Central memory CD4-positive, alpha-beta T cell (primary cell): ENCODE measurements at places on chromosomes 4 and X.

GRCh38 chrX:115988825-115989224 lies 181.7 kb upstream of the AGTR2 start:
- DNase-seq: no peak

DNA sequence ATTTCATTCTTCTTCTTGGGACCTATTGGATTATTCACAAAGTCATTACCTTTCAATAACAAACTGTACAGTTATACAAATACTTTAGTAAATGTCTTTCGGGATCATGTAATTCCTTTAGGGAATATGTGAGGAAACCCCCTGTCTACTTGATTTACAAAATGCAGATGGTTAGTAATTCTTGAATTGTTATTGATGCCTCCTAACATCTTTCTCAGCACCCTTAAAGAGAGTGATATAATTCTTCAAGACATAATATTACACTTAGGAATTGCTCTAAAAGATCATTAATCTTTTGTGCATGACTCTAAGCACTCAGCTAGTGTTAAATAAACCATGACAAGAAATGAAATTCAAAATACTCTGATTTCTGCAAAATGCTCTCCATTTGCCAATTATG lies 988.1 kb upstream of the HS3ST1 start:
- DNase-seq: no peak

GRCh38 chr4:139734201-139734874 lies 68.7 kb downstream of the MGST2 start:
- DNase-seq: no peak

DNA sequence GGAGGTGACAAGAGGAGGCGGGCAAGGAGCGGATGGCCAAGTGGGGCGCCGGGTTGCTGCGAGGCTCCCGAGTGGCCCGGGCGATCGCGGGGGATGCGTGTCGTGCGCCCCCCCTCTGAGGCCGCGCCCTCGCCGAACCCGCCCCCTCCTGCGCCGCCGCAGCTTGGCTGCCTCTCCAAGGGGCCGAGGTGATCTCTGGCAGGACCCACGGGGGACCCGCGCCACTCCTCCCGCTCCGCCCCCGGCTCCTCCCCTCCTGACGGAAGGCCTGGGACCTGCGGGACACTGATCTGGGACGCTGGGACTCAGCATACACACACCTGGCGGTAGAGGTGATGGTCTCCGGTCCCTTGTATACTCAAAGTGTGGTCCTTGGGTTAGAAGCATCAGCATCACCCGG lies 21.9 kb upstream of the FAM47C start:
- no peak for DNase-seq

DNA sequence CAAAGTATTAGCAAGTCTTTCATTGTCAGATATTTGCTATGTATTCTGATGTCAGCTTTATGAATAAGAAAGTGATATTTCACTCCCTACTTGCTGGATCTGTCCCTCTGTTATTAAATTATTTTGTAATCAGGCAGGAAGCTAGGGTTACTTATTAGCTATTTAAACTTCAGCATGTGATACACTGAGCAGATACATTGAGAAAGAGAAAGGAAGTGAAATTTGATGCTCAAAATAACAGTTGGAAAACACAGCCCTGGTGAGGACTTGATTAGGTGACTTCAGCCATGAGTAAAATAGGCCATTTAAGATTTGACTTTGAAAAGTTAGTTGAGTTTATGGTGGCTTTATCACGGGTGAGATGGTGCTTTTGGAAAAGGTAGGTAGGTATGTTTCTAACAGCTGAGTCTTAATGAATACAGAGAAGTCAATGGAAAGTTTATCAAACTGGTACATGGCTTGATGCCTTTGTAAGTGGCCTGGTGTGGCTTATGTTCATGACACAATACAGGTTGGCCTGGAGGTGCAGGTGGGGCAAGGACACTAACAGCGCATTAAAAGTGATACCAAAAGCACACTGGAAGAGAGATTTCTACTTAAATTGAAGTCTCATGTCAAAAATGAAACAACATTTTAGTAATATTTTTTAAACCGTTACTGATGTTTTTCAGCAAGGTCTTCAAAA lies 321.2 kb upstream of the SPOCK3 start:
- DNase-seq: no peak

DNA sequence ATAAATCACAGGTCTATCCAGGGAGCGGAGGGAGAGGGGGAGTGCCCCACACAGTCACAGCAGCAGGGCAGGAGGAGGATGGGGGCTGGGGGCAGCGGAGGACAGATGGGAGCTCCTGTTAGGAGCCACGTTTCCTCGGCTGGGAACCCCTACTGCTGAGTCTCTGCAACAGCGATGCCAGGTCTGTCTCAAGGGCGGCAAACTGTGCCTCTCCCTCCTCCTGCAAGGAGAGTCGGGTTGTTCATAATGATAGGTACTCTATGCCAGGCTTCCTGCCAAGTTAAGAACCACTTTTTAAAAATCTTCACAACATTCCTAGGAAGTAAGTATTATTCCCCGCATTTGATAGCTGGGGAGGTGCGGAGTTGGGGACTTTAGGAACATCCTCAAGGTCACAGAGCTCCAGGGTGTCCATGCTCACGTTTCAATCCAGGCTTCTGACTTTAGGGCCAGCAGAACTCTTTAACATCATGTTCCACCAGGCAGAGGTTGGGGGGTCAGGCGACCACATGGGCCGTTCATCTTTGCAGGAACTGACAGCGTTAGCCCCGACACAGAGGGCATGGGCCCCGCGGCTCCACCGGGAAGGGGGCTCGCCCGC lies 98.3 kb upstream of the MAML3 start:
- no peak for DNase-seq

DNA sequence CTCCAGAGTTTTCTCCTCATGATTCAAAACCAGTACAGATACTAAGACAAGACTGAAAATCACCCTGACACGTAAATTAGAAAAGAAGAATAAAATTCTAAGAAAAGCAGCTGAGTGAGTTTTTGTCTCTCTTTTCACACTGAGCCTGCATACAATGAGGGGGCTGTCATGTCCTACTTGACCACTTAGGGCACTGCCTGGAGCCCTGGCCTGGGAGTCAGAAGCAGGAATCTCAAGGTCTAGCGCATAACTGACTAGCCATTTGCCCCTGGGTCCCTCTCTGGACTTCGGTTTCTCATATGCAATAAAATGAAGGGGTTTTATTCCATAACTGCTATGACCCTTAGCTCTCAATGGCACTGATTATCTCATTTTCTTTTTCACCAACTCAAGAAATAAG lies 36.7 kb upstream of the SLC25A4 start:
- no peak for DNase-seq

- no peak for DNase-seq
Measured at GRCh38 chr4:173214661-173215060, 46.0 kb downstream of the GALNT7 start.

GRCh38 chr4:136644279-136644678 lies 888.0 kb downstream of the PCDH18 start:
- no peak for DNase-seq

DNA sequence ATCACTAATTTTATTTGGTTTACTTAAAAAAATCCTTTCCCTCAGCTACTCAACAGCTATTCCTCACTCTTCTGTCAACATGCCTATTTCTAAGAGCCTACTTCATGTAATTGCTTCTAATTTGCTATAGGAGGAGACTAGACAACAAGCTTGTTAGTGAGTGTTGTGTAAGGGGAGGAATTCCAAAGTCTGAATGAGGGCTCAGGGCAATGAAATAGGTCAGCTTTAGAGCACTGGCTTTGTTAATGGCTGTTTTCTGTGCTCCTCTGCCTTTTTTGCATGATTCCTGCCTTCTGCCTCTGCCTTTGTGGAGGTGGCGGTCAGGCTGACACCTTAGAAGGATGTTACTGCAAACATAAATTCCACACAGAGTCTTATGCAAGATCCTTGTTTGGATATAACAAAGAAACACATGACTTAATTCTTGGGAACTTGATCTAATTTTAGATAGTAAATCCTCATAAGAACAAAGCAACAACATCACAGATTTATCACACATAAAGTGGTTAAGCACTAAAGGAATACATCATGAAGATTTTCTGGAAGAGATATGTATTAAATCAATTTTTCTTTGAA lies 15.0 kb upstream of the PAGE1 start:
- no peak for DNase-seq

GRCh38 chr4:1519787-1520661 lies 113.8 kb upstream of the NKX1-1 start:
- DNase-seq: no peak

DNA sequence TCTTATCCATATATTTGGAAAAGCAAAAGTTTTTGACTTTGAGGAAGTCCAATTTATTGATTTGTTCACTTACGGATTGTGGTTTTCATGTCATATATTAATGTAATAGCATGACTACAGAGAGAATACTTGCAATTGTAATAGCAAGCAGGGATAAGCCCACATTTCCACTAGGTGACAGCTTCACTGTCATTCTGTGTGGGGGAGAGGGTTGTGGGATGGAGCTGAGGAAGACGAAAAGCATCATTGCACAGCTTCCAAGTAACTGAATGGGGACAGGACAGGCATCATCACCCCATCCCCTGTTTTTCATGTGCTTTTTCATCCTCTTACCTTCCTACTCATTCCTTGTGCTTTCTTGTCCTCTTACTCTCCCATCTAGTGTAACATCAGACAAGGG lies 31.4 kb downstream of the BEX3 start:
- DNase-seq: no peak

- DNase-seq: no peak
Measured at GRCh38 chrX:19807414-19807813, 80.0 kb downstream of the SH3KBP1 start.

DNA sequence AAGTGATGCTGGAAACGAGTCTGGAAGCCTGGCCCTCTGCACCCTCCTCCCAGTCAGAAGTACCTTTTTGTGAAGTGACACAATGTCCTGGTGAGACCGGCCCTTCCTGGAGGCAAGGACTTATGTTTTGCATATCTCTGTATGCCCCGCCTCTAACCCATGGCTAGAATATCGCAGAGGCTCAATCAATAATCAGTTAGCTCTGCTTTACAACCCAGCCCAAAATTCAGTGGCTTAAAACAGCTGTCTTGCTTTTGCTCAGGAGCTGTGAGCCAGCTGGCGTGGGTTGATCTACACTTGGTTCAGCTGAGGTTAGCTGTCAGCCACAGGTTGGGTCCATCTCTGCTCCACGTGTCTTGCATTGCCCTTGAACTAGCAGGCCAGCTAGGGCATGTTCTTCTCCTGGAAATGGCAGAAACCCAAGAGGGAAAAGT lies 98.8 kb upstream of the METTL14 start:
- no peak for DNase-seq

- no peak for DNase-seq
Measured at GRCh38 chrX:31872007-31872406, 800.2 kb upstream of the FTHL17 start.

DNA sequence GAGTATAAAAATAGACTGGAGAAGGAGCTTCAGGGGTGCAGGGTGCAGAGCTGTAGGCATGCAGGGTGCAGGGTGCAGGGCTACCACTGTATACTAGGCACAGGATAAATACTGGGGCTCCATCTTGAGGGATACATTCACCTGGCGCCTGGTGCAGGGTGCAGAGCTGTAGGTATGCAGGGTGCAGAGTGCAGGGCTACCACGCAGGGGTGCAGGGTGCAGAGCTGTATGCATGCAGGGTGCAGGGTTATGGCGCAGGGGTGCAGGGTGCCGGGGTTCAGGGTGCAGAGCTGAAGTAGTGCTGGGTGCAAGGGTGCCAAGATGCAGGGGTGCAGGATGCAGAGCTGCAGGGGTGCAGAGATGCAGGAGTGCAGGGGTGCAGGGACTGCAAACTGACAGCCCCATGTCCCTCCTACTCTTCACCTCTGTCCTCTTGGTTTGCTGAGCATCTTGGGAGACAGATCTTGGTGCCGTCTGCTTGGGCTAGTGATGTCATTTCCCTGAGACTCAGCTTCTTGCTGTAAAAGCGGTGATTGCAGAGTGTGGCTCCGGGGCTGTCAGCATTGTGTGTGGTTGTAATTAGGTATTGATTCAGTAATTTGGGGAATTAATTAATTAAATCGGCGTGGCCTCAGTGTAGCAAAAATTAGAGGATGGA lies 91.2 kb downstream of the ADRA2C start:
- no peak for DNase-seq

- no peak for DNase-seq
Measured at GRCh38 chrX:40420899-40421729, 159.7 kb upstream of the ATP6AP2 start.
